ENCODE measurements at places on chromosomes 4 and X. TPM values are rescaled to one million over a fixed set of nuclear protein-coding genes. Genes with fewer than 3 reads are reported as not detected.
A peak's percentile ranks its signal among the peaks of the same experiment; 100 is the strongest.

- no peak for DNase-seq
Observed at GRCh38 chrX:74453178-74453577, 31.9 kb downstream of the SLC16A2 start.

GRCh38 chr4:39636531-39637184 lies 2.0 kb downstream of the SMIM14 start:
- no peak for DNase-seq

- no peak for DNase-seq
Observed at GRCh38 chr4:6689506-6689960, 4.1 kb upstream of the S100P start.

- DNase-seq: no peak
Observed at GRCh38 chrX:39930786-39931528, 166.8 kb downstream of the BCOR start.

DNA sequence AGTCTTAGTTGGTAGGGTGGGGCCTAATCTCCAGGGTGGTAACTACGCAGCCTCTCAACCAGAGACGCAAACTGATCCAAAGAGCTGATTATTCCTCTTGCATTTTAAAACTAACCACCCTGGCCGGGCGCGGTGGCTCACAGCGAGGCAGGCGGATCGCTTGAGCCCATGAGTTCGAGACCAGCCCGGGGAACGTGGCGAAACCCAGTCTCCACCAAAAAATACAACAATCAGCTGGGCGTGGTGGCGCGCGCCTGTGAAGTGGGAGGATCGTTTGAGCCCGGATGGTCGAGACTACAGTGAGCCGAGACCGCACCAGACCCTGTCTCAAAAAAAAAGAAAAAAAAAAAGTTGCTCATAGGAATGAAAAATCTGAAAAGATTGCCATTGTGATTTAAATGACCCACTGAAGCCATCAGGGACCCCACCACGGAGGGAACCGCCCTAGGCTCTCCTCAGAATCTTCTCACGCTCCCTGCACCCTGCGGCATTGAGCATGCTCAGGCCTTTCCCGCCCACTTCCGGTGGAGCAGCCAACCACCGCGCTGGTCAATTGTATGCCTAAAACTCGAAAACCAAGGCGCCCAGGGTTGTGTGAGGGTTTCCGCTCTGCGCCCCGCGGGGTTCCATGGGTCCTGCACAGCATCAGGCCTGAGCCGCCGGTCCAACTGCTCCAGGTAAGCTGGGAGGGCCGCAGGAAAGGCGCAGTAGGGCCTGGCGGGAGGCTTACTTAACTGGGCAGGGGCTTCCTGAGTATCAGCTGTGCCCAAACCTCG lies at the start of gene TRIM60:
TRIM60 (plus strand) TSS at position 564 of the 776 bp plus-strand sequence. CDS start 8,074 bp downstream, outside the sequence.
- DNase-seq: no peak

DNA sequence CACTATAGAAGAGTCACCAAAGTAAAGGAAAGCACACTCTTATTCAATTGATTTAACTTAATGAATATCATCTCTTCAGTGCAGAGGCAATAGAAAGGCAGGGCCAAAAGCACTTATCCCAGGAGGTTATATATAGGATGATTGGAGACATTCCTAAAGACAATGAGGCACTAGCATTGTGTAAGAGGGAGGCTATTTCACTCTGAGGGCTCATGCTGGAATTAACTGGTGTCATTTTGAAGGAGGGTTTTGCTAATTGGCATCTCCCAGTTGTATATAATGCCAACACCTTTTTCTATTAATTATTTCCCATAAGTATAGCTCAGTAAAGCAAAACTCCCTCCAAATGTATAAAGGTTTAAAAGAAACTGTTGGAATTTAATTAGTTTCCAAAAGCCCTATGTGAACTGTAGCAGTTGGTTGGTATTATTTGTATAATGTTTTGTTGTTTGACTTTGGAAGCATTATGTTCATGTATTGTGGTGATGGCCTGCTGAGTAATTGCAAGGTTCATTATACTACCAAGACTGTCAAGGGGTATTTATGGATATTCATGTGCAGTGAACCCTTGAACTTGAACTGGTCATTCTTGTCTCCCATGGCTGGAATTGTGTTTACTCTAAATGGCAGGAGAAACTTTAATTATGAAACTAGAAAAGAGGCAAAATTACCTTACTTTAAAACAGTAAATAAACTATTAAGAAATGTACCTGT lies 270.3 kb downstream of the BMPR1B start:
- DNase-seq: no peak

- DNase-seq: no peak
Observed at GRCh38 chrX:116009346-116009745, 161.2 kb upstream of the AGTR2 start.

GRCh38 chr4:164871673-164872072 lies 5.3 kb upstream of the APELA start:
- no peak for DNase-seq

DNA sequence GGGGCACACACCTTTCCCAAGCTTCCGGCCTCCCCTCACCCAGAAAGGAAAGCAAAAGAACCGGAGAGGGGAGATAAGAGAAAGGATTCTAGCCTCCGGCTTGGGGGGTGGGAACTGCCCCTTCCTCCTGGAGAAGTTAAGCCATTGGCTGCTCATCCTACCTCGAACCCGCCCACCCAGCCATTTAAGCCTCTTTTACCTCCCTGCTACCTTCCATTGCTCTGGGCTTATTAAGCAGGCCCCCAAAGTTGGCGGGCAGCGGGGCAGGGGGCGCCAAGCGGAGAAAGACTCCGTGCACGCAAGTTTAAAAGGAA lies 2.3 kb downstream of the MAML3 start:
- DNase-seq: peak; percentile 52

DNA sequence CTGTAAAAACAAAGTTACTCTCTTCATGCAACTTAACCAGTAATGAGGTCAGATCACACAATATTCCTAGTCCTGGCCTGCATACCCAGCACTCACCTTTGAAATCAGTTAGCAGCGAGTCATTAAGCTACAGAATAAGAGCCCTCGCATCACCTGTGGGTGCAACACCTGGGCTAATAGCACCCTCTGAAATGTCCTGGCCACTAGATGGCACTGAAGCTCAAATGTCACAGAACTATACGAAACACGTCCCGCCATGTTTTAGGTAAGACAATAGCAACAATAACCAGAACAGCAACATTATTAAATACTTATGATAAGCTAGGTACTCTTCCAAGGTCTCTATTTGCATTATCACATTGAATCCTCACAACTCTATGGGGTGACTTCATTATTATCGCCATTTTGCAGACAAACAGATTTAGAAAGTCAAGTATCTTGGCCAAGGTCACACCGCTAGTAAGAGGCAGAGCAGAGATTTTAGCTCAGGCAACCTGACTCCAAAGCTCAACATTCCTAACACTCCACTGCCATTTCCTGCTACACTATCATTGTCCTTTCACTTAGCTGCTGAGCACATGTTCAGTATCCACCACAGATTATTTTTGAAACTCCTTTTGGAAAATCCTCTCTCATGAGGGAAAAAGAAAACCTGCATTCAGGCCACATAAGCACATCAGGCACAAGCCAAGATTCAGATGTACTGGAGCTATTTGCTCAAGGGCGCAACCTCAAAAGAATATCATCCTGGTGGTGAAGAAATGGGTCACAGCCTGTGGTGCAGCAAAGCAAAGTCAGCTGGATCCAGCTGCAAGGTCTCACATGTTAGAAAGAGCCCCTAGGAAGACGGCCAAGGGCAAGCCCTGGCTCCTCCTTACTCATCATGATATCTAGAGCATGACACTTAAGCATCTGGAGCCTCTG lies 59.5 kb upstream of the KDR start:
- DNase-seq: no peak

DNA sequence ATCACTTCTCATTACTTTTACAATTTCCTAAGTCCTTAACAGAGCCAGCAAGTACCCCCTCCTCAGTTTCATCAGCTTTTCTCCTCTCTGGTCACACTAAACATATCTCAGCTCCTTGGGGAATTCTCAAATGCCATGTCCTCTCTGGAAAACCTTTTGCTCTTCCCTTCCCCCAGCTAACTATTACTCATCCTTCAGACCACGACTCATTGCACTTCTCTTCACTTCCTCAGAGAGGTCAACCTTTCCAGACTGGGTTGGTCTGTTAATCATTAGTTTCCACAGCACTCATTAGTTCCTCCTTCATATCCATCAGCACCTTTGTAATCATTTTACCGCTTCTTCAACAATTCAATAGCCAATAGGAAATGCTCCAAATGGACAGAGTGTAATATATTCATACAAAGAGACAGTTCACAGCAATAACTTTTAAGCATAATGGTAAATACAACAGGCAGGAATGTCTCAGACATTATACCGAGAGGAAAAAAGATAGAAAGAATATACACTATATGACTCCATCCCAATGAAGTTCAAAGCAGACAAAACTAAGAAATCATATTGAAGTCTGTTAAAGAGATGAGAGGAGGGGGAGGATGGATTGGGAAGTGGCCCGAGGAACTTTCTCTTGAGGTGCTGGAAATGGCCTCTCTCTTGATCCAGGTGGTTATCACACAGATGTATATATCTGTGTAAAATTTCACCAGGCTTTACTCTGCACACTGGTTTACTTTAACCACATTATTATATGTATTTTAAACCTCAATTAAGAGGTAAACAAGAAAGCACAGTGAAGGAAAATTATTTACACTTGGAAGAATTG lies 39.6 kb downstream of the DDX60L start:
- DNase-seq: peak; percentile 32

DNA sequence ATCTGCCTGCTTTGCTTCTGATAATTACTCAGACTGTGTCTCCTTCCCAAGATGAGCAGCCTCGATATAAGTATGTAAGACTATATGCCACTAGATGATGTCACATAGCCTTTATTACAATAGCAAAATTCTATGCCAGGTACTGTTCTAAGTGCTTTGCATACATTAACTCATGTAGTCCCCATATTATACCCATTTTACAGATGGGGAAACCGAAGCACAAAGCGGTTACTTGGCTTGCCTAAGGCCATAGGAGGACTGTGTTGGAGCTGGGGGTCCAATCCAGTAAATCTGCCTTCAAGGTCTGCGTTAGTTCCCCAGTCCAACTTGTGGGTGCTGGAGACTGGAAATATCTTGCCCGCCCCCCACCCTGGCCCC lies 826 bp upstream of the SCML1 start:
- no peak for DNase-seq

CACNA1F gene
- not detected for total RNA-seq

All from HFFc6 (cell line).